ENCODE measurements at places on chromosomes 1 and 21.

GRCh38 chr1:49050041-49050440 is 273.4 kb upstream of the BEND5 start:
- DNase-seq: no peak

- DNase-seq: no peak
Observed at GRCh38 chr1:236692742-236693141, 6.4 kb downstream of the ACTN2 start.

- no peak for DNase-seq
Observed at GRCh38 chr1:231940116-231940515, 313.5 kb downstream of the DISC1 start.

DNA sequence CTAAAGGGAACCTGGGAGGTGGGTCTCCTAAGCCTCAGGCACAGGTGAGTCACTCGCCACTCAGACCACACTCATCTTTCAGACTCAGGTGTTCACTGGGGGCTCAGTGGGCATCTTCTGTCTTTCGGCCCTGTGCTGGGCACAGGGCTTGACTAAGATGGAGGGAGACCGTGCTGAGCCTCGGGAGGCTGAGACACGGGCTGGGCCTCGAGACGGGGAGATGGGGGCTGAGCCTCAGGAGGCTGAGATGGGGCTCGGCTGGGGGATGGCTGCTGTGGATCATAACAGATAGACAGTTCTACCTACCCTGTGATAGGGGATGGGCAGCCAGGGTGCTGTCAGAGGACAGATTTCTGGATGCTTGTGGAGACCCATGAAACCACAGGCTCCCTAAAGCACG is 15.5 kb upstream of the IFNLR1 start:
- DNase-seq: no peak

DNA sequence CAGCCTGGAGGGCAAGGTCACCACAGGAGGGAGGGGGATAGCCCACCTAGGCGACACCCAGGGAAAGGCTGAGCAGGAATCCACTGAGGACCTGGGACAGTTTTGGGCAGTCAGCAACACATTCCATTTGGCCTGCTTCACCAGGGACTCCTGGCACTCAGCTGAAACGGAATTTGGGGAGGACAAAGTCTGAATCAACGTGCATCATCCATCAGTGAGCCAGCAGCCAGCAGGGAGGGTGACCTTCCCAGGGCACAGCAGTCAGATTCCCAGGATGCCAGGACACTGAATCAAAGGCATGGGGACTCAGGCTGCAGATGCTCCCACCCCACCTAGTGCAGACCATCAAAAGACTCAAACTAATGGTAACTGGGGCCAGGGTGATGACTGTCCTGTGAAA is 4.6 kb downstream of the SH3BP5L start:
- DNase-seq: no peak

DNA sequence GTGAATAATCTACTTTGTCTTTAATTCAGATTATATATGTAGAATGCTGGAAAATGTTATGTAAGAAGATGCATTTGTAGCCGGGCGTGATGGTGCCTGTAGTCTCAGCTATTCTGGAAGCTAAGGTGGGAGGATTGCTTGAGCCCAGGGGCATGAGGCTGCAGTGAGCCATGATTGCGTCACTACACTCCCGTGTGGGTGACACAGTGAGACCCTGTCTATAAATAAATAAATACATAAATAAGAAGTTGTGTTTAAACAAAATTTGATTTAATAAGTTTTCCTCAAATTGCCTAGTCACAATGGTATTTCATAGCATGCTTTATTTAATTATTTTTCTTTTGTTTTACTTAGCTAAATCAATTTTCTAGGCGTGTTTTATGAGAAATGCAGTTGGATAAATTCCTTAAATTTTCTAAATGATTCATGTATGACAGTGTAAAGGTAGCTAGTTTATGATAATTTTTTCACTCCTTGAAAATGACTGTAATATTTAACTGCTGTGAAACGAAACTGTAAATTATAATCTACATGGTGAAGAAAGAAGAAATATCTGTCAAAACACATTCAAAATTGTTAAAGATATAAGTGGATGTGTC is 232.6 kb downstream of the SRGAP2C start:
- no peak for DNase-seq

GRCh38 chr1:8789314-8790214 is 27.9 kb downstream of the RERE start:
- no peak for DNase-seq

DNA sequence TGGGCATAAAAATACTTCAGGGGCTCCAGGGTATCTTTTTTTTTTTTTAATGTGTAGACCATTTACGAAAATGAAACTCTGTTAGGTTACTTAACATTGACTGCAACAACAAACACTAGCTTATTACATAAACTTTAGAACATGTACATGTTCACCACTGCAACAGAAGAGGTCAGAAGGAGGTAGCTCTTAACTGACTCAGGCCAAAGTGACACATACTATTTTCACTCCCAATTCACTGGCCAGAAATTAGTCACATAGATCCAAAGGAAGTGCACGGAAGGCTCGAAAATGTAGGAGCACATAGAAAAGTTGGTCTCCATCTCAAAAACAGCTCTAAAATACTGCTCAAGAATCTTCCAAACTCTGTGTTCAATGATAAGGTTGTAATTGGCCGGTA is 107.2 kb downstream of the AKT3 start:
- no peak for DNase-seq

DNA sequence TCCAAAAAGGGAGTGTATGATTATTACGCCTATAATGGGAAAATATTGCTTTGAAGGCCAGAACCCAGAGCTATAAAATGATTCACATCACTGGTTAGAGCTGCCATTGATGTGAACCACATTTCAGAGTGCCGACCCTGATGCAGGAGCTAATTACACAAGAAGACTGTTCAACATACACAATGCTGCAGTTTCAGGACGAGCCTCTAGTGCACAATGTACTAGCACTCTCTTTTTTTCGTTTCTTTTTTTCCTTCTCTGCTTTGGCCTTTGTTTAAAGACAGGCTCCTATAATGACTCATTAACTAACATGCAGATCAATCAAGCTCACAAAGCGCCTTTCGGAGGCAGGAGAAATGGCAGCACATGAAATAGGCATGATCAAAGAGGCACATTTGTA is 66.0 kb upstream of the HMGB4 start:
- DNase-seq: no peak

DNA sequence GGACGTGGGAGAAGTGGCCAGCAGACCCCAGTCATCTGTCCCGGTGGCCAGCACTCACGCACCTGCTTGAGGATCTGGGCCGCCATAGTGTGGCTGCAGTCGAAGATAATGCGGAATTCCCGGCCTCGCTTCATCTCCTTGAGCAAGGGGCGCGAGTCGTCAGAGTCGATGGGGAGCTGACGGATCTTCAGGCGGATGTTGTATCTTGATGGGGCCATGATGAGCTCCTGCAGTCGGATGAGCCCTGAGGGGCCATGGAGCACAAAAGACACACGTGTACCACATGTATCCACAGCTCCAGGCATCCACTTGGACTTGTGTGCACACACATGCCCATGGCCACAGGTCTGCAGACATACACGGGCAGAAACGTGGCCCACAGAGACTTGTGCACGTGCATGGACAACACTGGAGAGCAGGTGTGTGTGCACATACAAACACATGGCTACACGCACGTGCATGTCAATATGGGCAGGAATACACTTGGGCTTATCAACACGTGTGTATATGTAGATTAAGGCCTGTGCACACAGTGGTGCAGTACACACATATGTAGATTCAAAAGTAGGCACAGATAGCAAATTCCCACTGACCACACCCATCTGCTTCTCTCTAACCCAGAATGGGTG is 162.1 kb downstream of the GRIK3 start:
- DNase-seq: no peak

- DNase-seq: no peak
Observed at GRCh38 chr1:45097944-45098343, 85.9 kb downstream of the UROD start.

- no peak for DNase-seq
Observed at GRCh38 chr1:50257940-50258685, 149.4 kb downstream of the ELAVL4 start.

DNA sequence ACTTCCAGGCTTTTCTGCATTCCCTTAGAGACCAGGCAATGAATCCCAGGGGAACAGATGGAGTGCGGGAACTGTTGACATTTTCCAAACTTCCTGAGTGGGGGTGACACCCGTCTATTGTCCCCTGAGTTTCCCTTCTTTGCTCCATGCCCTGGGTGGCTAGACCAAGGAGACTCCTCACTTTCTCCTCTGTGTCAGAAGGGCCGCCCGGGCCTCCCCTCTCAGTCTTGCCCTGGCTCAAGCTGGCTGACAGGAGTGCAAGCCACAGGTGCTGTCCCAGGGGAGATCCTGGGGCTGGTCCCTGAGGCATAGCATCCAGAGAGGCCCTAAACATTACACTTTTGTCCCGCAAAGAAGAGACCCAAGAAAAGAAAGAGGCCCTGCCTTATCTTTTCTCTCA is 62.8 kb downstream of the DDX20 start:
- DNase-seq: no peak

- no peak for DNase-seq
Observed at GRCh38 chr1:62307895-62308492, 11.2 kb downstream of the KANK4 start.

GRCh38 chr1:165315481-165315880 is 41.0 kb downstream of the LMX1A start:
- no peak for DNase-seq

- DNase-seq: no peak
Observed at GRCh38 chr1:153936011-153936802, 10.3 kb downstream of the DENND4B start.

DNA sequence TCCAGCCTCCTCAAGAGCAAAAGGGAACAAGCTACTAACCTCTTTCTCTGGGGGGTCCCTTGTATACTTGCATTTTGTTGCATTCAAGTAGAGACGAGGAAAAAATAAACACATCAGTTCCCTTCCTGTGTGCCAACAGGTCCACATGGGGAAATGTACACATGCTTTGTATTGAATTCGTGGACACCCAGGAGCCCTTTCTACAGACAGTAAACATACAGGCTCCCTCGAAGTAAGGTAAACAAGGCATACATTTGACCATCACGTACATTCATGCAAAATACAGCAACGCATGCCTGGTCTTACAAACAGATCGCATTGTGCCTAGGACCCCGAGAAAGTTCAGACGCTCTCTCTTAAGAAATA is 1.1 kb downstream of the KCND3 start:
- no peak for DNase-seq

DNA sequence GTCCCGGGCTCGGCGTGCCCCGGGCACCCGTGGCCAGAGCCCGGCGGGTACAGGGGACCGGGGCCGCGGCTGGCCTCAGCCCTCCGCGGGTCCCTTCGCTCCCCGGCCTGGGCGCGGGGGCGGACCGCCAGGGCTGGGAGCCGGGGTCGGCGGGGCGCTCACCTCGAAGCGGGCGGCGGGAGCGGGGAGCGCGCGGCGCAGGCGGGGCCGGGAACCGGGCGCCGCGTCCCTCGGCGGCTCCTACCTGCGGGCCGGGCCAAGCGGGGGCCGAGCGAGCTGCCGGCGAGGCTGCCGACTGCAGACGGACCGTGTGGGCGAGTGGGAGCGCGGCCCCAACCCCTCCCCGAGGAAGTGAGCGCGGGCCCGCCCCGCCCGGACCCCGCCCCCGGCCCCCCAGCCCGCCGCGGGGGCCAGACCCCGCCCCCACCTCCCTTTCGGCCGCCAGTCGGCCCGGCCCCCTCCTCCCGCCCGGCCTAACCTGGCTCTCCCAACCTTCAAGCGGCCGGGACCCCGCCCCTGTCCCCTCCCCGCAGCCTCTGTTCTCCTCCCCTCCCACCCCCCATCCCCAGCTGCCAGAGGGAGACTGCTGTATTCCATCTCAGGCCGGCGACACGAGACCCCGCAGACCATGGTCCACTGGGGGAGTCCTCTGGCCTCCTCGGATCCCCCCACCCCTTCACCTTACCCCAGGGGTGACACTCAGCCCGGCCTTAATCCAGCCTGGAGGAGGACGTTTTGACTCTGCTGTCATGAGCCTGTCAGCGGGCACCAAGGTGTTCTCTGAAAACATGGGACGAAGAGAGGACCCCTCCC is at the start of gene FHL3:
Gene FHL3 (minus strand): TSS at position 320 of the 813 bp plus-strand sequence. CDS start 6,102 bp downstream, outside the sequence.
- peak; percentile 37 for DNase-seq

- DNase-seq: no peak
Observed at GRCh38 chr1:21891621-21892479, 45.3 kb downstream of the HSPG2 start.

GRCh38 chr1:93839307-93839706 is 39.7 kb downstream of the DNTTIP2 start:
- DNase-seq: no peak

DNA sequence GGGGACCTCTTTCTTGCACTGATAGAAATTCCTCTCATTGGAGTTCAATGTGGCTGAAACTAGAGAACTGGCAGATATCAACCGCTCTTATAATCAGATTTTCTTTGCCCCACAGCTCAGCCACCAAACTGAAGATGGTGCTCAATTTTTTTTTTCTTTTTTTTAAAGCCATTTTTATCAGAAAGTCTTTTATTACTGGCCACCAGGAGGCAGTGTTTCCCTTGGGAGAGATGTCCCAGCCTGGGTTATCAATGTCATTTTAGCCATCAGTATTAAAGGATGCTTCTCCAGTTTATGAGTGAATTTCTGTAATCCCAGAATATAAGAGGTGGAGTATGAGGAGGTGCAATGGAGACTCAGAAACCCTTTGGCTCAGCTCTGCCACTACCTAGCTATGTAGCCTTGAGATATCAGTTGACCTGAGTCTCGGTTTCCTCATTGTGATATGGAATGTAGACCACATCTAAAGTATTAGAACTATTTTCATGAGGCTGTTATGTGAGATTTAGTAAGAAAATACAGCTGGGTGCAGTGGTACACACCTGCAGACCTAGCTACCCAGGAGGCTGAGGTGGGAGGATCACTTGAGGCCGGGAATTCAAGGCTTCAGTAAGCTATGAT is 27.6 kb downstream of the CD244 start:
- DNase-seq: no peak

DNA sequence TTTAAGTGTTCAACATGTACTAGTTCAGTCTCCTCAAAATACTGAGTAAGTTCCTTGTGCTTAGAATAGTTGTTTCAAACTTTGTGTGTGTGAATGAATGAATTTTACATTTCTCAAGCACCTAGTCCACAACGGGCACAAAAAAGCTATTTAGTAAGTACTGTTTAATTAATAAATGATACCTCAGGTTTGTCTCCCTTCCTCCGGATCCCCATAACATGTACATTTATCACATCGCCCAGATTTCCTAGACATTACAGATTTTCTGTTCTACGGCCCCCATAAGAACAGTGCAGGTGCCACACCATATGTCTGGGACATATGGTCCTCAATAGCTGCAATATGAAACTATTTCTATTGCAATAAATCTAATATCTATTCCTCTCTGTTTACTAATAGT is 1.3 kb upstream of the TTF2 start:
- no peak for DNase-seq

DNA sequence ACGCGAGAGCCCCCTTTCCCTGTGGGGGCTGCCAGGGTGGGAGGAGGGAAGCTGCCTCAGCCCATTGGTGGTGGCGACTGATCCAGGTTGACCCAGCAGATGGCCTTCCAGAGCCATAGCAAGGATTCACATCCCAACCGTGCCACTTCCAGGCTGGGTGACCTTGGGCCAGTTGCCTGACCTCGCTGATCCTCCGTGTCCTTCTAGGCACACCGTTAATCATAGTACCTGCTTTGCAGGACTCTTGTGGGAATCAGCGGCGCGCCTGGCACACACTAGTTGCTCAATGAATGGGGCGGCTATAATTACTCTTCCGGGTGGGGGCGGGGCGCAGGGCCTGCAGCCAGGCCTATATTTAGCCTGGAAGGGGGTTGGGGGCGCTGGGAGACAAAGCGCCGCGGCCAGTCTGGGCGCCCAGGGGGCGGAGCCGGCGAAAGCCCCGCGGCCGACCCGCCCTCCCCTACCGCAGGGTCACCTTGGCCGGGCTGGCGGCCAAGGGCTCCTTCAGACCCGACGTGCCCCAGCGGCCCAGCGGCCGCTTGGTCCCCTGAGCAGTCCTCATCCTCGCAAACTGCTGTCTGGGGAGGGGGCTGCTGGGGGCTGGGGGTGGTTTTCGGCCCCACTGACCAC is 5.1 kb downstream of the HSPB7 start:
- no peak for DNase-seq
